HepG2 (cell line): ENCODE measurements at places on chromosomes 2 and 18. TPM values are rescaled to one million over a fixed set of nuclear protein-coding genes. Genes with fewer than 3 reads are reported as not detected.
A peak's percentile ranks its signal among the peaks of the same experiment; 100 is the strongest.

DNA sequence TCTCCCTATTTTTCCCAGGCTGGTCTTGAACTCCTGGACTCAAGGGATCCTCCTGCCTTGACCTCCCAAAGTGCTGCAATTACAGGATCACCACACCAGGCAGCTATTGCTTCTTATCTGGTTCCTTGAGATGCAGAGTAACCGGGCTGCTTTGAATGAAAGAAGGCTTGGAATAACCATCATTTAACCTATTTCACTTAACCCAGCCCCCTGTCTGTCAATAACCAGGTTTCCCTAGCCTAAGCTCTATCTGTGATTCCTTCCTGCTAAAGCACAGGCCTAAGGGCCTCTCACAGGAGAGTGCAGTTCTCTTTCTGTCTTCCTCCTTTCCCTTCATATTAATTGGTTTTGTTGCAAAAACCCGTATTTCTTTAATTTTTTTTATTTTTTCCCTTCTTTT lies 393.5 kb upstream of the RAB12 start:
- H3K4me1 ChIP-seq: no peaks in the 10 kb centered on the region
- H3K4me3 ChIP-seq: no peak overlapping the region
- H3K27ac ChIP-seq: no peak overlapping the region
- no peak for DNase-seq
- H3K27me3 ChIP-seq: no peaks in the 10 kb centered on the region
- H3K36me3 ChIP-seq: no peaks in the 10 kb centered on the region

DNA sequence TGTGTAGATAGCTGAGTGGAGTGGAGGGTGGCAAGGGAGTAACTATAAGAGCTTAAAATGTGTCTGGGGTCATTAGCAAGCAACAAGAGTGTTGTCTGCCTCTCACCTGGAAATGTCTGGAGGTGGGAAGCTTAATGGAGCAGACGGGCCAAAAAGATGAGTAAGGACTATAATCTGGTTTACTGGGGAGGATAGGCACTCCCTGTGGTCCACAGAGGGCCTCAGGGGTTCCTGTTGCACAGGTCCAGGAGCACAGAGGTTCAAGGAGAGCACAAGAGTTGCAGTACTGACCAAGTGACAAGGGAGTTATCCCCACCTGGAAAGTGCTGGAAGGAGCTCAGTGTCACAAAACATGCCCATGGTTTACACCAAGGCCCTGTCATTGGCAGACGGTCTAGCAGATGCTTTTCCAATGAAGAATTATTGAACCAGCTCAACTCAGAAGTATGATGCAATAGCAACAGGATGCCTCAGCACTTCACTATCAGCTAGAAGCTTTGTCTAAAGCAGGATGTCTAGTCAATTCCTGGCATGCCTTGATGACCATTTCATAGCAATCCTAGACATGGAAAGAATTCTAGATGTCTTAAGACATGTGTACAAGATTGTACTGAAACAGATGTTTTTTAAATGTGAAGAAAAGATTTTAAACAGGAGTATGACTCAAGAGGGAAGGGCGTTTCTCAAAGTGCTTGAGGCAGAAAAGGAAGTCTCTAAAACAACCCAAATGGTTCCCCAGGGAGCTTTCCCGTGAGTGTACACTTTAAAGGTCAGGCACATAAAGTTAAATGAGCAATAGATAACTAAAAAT lies 62.9 kb upstream of the SERPINE2 start:
- H3K36me3 ChIP-seq: no peaks in the 10 kb centered on the region
- peaks cover 2% of the 10 kb centered on the region; the same call in 1 of the 3 replicates for H3K27me3 ChIP-seq
- peaks cover 49% of the 10 kb centered on the region for H3K4me1 ChIP-seq
- H3K4me3 ChIP-seq: no peak overlapping the region

DNA sequence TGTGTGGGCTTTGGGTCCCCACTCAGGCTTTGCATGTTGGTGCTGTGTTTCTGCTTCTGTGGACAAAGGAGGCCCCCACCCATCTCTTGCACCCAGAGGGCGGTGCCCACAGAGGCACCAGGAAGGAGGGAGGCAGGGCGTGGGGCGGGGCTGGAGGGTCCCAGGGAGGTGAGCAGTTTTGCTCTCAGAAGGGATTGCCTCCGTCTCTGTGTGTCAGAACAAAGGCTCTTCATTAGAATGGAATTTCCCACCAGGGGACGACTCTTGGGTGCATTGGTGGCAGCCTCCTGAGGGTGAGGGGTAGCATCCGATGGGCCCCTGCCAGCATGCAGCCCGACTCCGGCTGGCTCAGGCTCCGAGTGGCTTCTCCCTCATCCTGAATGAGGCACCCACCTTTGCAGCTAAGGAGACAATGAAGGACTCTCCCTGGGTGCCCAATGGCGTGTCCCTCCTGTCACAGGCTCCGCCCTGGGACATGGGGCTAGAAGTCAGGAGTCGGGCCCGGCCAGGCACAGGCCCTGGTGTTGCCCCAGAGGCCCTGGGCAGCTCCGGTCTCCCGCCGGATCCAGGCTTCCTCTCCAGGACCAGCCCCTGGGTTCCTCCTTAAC lies 7.0 kb upstream of the ERFE start:
- peaks cover 71% of the 10 kb centered on the region for H3K27me3 ChIP-seq
- H3K36me3 ChIP-seq: no peaks in the 10 kb centered on the region
- 0 out of 2 replicates have a peak, but pooled peaks cover 21% of the 10 kb centered on the region for H3K4me1 ChIP-seq
- no peak overlapping the region for H3K4me3 ChIP-seq

The ALPG gene
- total RNA-seq: not detected in 2 replicates

- no peaks in the 10 kb centered on the region for H3K4me1 ChIP-seq
- no peak overlapping the region for H3K4me3 ChIP-seq
- H3K27me3 ChIP-seq: no peaks in the 10 kb centered on the region
- DNase-seq: no peak
- no peak overlapping the region for H3K27ac ChIP-seq
These were observed 1723.5 kb upstream of the LRRTM1 start for GRCh38 chr2:82027921-82028615.

GRCh38 chr2:8251291-8251690 lies 430.6 kb upstream of the ID2 start:
- peaks cover 6% of the 10 kb centered on the region; the same call in 1 of the 2 replicates for H3K27me3 ChIP-seq
- H3K4me3 ChIP-seq: no peak overlapping the region
- H3K4me1 ChIP-seq: peaks cover 6% of the 10 kb centered on the region; the same call in 1 of the 2 replicates
- H3K36me3 ChIP-seq: no peaks in the 10 kb centered on the region
- H3K27ac ChIP-seq: no peak overlapping the region
- no peak for DNase-seq

The CRYGD gene
- not detected in 2 replicates for total RNA-seq

DNA sequence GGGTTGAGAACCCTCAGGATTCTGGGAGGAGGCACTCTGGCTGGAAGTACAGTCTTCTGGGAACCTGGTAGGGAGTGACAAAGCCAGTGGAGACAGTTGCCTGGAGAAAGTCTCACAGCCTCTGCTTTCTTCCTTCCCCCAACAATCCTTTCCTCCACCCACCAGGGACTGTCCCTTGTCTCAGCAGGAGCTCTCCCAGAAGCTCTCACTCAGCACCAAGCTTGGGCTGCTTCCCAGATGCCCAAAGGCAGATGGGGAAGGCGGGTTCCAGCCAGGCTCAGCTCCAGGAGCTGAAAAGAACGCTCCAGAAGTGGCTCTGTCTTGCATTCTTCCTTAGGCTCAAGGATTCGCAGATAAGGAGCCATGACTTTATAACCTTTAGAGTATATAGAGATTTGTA lies 7.6 kb upstream of the NAGK start:
- H3K27me3 ChIP-seq: peaks cover 43% of the 10 kb centered on the region
- no peak for DNase-seq
- no peak overlapping the region for H3K4me3 ChIP-seq
- H3K36me3 ChIP-seq: no peaks in the 10 kb centered on the region

DNA sequence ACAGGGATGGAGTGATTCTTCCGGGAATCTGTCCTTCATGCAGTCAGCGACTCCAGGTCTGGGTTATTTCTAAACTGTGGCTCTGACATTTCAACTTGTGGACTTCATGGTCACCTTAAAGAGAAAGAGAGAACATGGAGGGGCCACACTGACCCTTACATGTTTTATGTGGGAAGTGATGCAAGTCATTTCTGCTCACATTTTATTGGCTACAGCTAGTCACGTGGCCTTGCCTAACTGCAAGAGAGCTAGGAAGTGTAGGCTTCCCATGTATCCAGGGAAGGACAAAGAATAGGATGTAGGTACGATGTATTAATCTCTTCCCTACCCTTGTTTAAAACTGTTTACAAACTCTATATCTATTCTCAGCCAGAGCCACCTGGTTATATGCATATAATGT lies 30.3 kb upstream of the AFTPH start:
- H3K36me3 ChIP-seq: no peaks in the 10 kb centered on the region
- no peak for DNase-seq
- H3K4me3 ChIP-seq: no peak overlapping the region
- H3K4me1 ChIP-seq: no peaks in the 10 kb centered on the region

- no peak overlapping the region for H3K27ac ChIP-seq
- no peaks in the 10 kb centered on the region for H3K27me3 ChIP-seq
- H3K36me3 ChIP-seq: 0 out of 3 replicates have a peak, but pooled peaks cover 5% of the 10 kb centered on the region
- H3K4me1 ChIP-seq: peaks cover 15% of the 10 kb centered on the region; the same call in 1 of the 2 replicates
- H3K4me3 ChIP-seq: no peak overlapping the region
These were observed 2182.7 kb upstream of the PIK3C3 start for GRCh38 chr18:39772155-39772919.

- H3K27me3 ChIP-seq: no peaks in the 10 kb centered on the region
- H3K4me1 ChIP-seq: no peaks in the 10 kb centered on the region
These were observed 181.8 kb upstream of the GCFC2 start for GRCh38 chr2:75892490-75892889.

- DNase-seq: no peak
- peaks cover 45% of the 10 kb centered on the region for H3K27me3 ChIP-seq
- H3K4me3 ChIP-seq: no peak overlapping the region
- no peaks in the 10 kb centered on the region for H3K4me1 ChIP-seq
- H3K36me3 ChIP-seq: no peaks in the 10 kb centered on the region
These were observed 34.3 kb upstream of the ITM2C start for GRCh38 chr2:230830428-230830827.

The C18orf63 gene
- total RNA-seq: not detected in 2 replicates

GRCh38 chr2:233449921-233450863 lies 95.9 kb downstream of the DGKD start:
- no peaks in the 10 kb centered on the region for H3K27me3 ChIP-seq
- H3K27ac ChIP-seq: no peak overlapping the region
- DNase-seq: no peak
- peaks cover 10% of the 10 kb centered on the region for H3K4me1 ChIP-seq

GRCh38 chr2:108161298-108161697 lies 78.5 kb upstream of the SULT1C3 start:
- no peak overlapping the region for H3K27ac ChIP-seq
- H3K27me3 ChIP-seq: no peaks in the 10 kb centered on the region
- no peaks in the 10 kb centered on the region for H3K4me1 ChIP-seq

The GPAT2 gene
- total RNA-seq: not detected in 2 replicates

The NYAP2 gene
- total RNA-seq: not detected in 2 replicates

DNA sequence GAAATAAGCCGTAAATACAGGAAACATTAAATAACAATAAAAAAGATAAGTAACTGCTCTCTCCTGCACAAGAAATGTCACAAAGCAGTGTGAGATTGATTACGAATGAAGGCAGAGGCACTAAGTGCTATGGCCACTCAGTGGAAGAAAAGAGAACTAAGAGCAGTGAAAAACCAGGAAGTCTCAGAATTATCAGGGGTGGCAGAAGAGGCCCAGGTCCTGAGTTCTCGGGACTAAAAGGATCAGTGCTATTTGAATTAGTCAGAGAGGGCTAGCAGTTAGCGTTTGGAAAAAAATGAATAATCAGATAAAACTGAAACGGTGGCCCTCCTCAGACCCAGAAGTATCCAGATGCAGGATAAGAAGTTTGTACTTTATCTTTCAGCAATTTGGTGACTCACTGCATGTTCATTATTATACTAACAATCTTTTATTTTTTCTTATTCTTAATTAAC lies 367.1 kb downstream of the ZEB2 start:
- H3K4me1 ChIP-seq: no peaks in the 10 kb centered on the region
- H3K27me3 ChIP-seq: no peaks in the 10 kb centered on the region
- no peaks in the 10 kb centered on the region for H3K36me3 ChIP-seq
- DNase-seq: no peak
- H3K27ac ChIP-seq: no peak overlapping the region
- H3K4me3 ChIP-seq: no peak overlapping the region

The PTPRN gene
- not detected in 2 replicates for total RNA-seq

GRCh38 chr2:95074663-95075439 lies 46.8 kb downstream of the MRPS5 start:
- H3K27me3 ChIP-seq: peaks cover 5% of the 10 kb centered on the region; the same call in 1 of the 2 replicates
- no peak overlapping the region for H3K4me3 ChIP-seq
- H3K27ac ChIP-seq: no peak overlapping the region
- no peak for DNase-seq
- H3K36me3 ChIP-seq: no peaks in the 10 kb centered on the region
- H3K4me1 ChIP-seq: peaks cover 38% of the 10 kb centered on the region

- no peak overlapping the region for H3K27ac ChIP-seq
- no peak overlapping the region for H3K4me3 ChIP-seq
- DNase-seq: peak; percentile 46
These were observed 99.0 kb downstream of the NCK2 start for GRCh38 chr2:105843476-105844374.

GRCh38 chr2:133213651-133214050 lies 354.6 kb downstream of the NCKAP5 start:
- no peak for DNase-seq
- H3K36me3 ChIP-seq: no peaks in the 10 kb centered on the region
- H3K4me3 ChIP-seq: no peak overlapping the region

The RAD51AP2 gene
- 0.07 and 0.11 TPM in 2 replicates for total RNA-seq

The VWC2L gene
- total RNA-seq: not detected in 2 replicates

GRCh38 chr2:12824351-12824777 lies 107.6 kb downstream of the TRIB2 start:
- H3K4me1 ChIP-seq: no peaks in the 10 kb centered on the region
- H3K27ac ChIP-seq: no peak overlapping the region
- no peak overlapping the region for H3K4me3 ChIP-seq
- DNase-seq: no peak
- H3K36me3 ChIP-seq: no peaks in the 10 kb centered on the region

- no peak for DNase-seq
- no peaks in the 10 kb centered on the region for H3K36me3 ChIP-seq
- no peak overlapping the region for H3K4me3 ChIP-seq
- H3K4me1 ChIP-seq: peaks cover 33% of the 10 kb centered on the region
- H3K27me3 ChIP-seq: no peaks in the 10 kb centered on the region; the same call in 1 of the 2 replicates
These were observed 36.2 kb upstream of the RHOB start for GRCh38 chr2:20410556-20411277.

The CHRNG gene
- not detected in 2 replicates for total RNA-seq

DNA sequence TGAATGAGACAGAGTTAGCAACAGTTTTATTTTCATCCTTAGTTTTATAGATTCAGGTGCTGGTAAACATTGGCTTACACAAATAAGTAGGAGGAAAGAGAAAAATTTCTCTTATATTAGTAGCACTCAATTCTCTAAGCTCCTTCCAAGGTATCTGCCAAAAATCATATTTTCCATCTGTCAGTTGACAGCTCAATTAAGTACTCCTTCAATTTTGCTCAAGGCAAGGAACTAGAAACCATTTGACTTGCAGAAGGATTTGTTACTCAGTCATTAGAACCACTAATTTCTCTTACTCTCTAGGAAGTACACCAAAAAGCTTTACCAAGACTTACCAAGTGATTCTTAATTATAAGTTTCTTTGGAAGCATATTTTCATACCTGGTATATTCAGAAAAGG lies 101.4 kb upstream of the ATP8B1 start:
- H3K4me1 ChIP-seq: peaks cover 16% of the 10 kb centered on the region
- no peak overlapping the region for H3K27ac ChIP-seq
- DNase-seq: no peak
- no peaks in the 10 kb centered on the region for H3K27me3 ChIP-seq
- H3K36me3 ChIP-seq: no peaks in the 10 kb centered on the region

GRCh38 chr18:11520536-11520935 lies 88.9 kb upstream of the SLC35G4 start:
- no peaks in the 10 kb centered on the region for H3K36me3 ChIP-seq
- H3K27me3 ChIP-seq: no peaks in the 10 kb centered on the region
- no peak overlapping the region for H3K27ac ChIP-seq
- H3K4me3 ChIP-seq: no peak overlapping the region
- DNase-seq: no peak
- H3K4me1 ChIP-seq: peaks cover 8% of the 10 kb centered on the region; the same call in 1 of the 2 replicates

GRCh38 chr2:215851082-215851481 lies 162.3 kb downstream of the MREG start:
- no peak for DNase-seq
- no peaks in the 10 kb centered on the region for H3K36me3 ChIP-seq
- H3K4me1 ChIP-seq: peaks cover 18% of the 10 kb centered on the region
- H3K27ac ChIP-seq: no peak overlapping the region
- no peak overlapping the region for H3K4me3 ChIP-seq
